NCI-H146 (cell line): ENCODE measurements at places on chromosomes 1 and 21.
A peak's percentile ranks its signal among the peaks of the same experiment; 100 is the strongest.

DNA sequence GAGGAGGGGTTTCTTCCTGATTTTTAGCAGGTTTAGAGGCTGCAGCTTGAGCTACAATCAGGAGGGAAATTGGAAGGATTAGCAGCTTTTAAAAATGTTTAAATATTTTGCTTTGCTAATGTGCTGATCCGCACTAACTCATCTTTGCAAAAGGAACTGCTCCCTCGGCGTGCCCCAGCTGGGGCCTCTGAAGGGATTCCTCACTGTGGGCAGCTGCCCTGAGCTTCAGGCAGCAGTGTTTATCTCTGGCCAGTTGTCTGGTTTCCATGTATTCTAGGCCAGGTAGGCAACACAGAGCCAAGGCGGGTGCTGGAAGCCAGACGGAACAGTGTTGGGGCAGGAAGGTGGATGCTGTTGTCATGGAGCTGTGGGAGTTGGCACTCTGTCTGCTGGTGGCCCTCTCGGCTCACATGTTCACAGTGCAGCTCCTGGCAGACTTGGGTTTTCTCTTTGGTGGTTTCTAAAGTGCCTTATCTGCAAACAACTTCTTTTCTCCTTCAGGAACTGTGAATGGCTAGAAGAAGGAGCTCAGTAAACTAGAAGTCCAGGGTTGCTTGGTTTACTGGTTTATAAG, 18.9 kb downstream of the NECAP2 start:
- no peak for DNase-seq

DNA sequence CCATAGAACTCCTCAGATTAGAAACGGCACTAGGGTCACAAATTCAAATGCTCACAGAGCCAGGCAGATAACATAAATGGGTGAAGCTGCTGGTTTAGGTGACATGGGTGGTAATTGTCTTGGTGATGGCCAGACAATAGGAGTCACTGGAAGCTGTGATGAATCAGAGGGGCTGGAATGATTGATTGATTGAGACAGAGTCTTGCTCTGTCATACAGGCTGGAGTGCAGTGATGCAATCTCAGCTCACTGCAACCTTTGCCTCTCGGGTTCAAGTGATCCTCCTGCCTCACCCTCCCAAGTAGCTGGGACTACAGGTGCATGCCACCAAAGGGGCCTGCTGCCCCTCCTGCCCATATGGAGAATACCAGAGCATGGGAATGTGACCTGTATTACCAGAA, 63.0 kb downstream of the HIVEP3 start:
- DNase-seq = no peak

DNA sequence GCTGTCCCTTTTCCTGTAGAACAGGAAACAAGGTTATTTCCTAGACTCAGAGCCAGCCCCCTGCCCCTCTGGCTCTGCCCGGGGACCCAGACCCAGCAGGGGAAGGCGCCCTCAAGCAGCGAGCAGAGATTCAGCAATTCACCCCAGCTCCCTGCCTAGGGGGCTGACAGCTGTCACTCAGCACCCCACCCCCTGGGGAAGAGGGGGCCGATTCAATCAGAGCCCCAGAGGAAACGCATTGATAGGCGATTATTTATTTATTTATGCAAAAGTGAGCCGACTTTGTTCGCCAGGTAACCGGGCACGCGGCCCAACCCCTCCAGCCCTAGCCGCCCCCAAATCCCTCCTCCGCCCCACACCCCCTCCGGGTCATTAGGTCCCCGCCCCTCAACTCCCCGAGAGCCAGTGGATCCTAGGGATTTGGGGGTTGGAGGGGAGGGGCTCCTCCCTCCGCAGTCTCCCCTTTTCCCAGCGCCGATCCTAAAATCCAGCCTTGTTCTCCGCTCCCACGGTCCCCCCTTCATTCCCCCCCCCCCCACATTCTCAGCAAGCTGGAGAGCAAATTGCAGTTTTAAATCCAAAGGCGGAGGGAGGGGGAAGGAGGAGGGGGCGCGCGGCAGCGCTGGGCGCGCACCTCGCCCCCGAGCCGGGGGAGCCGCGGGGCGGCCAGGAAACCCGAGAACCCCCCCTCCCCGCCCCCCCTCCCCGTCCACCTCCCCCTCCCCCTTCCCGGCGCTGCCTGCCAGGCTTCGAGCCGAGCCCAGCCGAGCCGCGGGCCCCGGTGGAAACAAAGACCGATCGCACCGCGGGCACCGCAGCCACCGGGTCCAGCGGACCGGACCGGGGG, 1.3 kb downstream of the AHDC1 start:
- peak; percentile 5 for DNase-seq

DNA sequence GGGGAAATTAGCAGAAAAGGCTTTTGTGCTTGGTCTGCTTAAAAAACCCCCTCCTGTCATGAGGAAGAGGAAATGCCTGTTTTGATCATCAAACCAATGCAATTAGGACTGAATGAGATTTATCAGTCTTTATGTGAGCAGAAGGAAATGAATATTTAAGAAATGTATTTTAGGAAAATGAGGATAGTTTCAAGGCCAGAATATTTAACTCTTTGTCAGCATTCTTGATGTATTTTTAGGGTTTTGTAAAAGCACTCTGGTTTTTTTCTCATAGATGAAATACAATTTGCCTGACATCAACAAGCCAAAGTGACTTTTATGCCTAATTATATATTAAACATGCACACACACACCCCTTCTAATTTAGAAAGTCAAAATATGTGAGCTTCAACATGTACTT, 213.8 kb downstream of the GRIK1 start:
- no peak for DNase-seq

- no peak for DNase-seq
These were observed 115.7 kb downstream of the MAP3K21 start for GRCh38 chr1:233443040-233443760.

GRCh38 chr1:30111431-30111830, 612.0 kb downstream of the MATN1 start:
- no peak for DNase-seq

GRCh38 chr1:181173761-181174447, 85.4 kb downstream of the IER5 start:
- no peak for DNase-seq

GRCh38 chr1:116230712-116231111, 119.5 kb downstream of the MAB21L3 start:
- peak; percentile 16 for DNase-seq

DNA sequence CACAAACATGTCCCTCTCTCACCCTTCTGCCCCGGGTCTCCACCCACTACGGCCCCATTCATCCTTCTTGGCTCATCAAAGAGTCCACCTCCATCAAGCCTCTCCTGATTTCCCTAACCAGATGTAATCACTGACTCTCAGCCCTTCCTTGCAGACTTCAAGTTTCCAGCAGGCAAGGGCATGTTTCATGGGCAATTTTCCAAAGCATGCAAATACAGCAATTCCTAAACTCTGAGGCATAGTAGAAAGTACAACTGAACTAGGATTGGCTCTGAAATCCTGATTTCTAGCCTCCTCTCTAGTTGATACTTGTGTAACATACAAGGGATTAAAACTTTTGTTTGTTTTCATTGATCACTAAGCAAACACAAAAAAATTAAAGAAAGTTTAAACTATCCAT, 109.1 kb upstream of the GADD45A start:
- no peak for DNase-seq

DNA sequence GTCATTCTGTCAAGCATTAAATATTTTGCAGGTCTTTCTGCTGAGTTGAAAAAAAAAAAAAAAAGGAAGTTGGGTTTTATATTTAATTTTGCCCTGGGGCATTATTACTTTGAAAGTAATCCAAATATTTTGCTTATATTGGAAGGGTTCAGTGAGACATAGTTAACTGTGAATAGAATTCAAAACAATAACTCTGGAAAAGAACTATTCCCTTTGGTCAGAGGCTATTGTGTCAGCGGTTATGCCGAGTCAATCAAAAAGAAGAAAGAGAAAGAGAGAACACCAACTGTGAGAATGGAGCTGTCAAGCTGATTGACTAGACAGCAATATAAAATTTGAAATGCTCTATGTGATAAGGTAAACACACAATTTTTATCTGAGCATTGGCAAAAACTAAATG, 761.7 kb downstream of the ADGRL2 start:
- no peak for DNase-seq

DNA sequence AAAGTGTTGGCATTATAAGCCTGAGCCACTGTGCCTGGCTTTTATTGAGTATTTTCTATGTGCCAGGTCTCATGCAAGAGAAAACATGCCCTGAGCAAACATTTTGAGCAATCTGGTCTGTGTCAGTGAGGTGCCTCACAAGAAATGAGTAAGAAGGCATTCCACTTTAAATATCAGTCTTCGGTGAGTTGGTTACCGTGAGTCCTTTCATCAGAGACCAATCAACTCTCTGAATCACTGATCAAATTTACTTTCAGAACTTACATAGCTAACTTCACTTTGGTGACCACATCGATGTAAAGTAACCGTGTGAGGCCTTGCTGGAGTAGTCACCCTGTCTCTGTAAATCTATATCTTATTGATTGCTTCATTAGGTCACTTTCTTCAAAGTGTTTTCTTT, 14.3 kb upstream of the DDX59 start:
- no peak for DNase-seq

GRCh38 chr1:3477241-3477995, 23.0 kb downstream of the ARHGEF16 start:
- no peak for DNase-seq

- DNase-seq = no peak
These were observed 78.4 kb upstream of the KCNA3 start for GRCh38 chr1:110752941-110753725.

GRCh38 chr1:110070671-110071242, at the start of gene ALX3:
Gene ALX3 (minus strand): TSS chr1:110070672. CDS start chr1:110070612, 60 bp downstream.
- DNase-seq = peak; percentile 64

- DNase-seq = no peak
These were observed 7.3 kb downstream of the F11R start for GRCh38 chr1:161013488-161014230.

DNA sequence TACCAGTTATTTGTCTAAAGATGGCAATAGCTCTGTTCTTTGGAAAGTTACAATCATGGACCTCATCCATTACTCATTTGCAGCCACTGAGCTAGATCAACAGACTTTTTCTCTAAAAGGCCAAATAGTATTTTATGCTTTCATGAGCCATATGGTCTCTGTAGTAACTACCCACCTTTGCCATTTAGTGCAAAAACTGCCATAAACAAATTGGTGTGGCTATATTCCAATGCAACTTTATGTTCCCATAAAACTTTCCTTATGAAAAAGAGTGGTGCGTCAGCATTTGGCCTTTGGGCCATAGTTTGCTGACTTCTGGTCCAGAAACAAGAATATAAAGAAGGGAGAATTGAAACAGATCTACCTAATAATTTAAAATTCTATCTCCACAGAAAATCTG, 20.1 kb upstream of the KCTD3 start:
- no peak for DNase-seq

DNA sequence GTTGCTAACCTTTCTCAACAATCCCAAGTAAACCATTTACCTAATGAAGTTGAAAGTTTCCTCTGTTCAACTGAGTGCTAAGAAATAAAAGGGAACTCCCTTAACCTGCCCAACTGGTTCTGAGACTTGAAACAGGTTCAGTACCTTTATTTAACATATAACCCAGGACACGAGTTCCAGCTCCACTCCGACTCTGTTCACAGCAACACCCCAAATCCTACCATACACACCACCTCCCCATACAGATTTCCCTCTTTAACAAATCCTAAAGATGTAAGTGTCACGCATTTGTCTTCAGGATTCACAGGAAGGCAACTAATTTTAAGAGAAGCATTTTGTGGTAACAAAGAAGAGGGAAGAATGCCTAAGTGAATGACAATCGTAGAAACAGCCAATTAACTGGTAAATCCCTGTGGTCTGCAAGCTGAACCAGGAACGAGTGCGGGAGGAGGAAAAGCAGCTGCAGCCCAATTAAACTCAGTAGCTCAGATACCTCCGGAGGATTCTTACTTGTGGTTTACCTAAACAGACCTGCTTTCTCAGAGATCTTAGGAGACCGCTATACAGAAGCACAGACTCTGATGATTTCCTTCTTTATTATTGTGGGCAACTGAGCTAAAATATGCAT, 134.5 kb upstream of the MAGI3 start:
- DNase-seq = no peak

DNA sequence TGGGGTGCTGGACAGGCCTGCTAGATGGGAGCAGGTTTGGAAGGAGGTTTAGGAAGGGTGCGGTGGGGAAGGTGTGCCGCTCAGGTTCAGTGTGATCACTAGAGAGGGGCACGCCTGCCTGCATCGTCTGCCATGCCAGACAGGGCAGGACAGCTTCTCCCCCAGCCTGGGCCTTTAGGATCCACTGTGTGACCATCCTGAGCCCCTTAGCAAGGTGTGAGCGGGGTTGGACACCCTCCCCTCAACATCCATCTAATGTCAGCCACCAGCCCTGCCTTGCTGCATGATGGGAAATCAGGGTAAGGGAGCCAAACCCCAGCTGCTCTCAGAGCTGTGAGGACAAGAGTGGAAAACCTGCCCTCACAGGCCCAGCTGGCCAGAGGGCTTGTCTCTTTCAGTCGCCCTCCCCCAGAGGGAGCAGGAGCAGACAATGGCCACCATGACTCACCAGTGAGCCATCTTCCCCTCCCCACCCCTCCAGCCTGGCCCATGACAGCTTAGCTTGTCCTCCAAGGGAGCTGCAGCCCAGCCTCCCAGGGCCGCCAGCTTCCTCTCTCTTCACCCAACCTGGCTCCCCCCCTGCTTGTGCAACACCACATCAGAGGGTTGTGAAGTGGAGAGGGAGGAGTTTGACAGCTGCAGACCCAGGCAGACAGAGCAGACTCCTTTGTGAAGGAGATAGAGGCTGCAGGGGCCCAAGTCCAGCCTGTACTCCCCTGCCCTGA, 37.0 kb downstream of the NUAK2 start:
- peak; percentile 89 for DNase-seq

- DNase-seq = no peak
These were observed 52.9 kb upstream of the FGGY start for GRCh38 chr1:59243978-59244377.

DNA sequence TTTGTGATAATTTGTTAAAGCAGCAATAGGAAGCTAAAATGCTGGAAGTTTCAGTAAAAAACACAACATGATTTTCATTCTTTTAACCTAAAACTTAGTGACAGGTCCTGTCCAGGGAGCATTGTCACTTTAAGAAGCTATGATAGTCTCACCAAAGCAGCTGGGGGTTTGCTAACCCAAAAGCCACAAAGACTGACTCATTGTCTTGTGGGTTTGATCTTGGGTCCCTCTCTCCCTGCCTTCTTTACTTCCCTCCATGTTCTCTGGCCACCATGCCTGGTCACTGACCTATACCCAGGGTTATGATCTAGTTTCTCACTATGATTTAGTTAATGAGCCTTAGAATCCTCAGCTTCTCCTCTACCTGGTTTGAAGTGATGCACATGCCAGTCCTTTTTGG, 213.5 kb upstream of the PTGFR start:
- no peak for DNase-seq
